ENCODE measurements at places on chromosomes 16 and 17. TPM values are rescaled to one million over a fixed set of nuclear protein-coding genes. Genes with fewer than 3 reads are reported as not detected.

The INCA1 gene
- 1.9 TPM for total RNA-seq

The EVPLL gene
- not detected for total RNA-seq

The CDC42EP4 gene
- 71.0 TPM for total RNA-seq

The CCL4L2 gene
- not detected for total RNA-seq

The KRT12 gene
- not detected for total RNA-seq
